ENCODE measurements at places on chromosomes 12 and 14. TPM values are rescaled to one million over a fixed set of nuclear protein-coding genes. Genes with fewer than 3 reads are reported as not detected.

NOC4L gene
- 15.8 TPM for total RNA-seq

SERPINA10 gene
- not detected for total RNA-seq

MYH6 gene
- 0.62 TPM for total RNA-seq

KIF5A gene
- total RNA-seq, result 0.09 TPM

CD4 gene
- total RNA-seq, result 80.3 TPM

ESRRB gene
- total RNA-seq, result not detected

GSKIP gene
- 12.6 TPM for total RNA-seq

DTD2 gene
- total RNA-seq, result 13.4 TPM

SYNDIG1L gene
- total RNA-seq, result 1.6 TPM

FGF6 gene
- not detected for total RNA-seq

IL31 gene
- total RNA-seq, result not detected

DNA sequence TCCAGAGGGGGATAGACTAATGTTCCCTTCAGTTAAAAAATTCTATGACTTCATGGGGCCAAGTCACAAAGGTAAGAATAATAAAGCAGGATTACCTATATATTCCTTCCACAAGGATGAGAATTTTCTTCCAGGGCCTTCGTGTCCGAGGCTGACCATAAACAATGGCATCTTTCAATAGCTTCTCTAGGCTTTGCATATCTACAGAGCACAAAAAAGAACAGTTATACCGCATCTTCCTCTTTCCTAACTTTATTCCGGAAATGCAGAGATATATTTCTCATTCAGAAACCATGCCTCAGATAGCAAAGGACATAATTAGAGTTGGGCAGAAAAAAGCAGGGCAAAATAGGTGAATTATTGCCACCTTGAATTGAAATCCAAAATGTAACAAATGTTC lies 58.3 kb upstream of the ISM2 start:
- H3K36me3 ChIP-seq, result peaks cover 85% of the 10 kb centered on the region
- no peak overlapping the region for H3K27ac ChIP-seq
- H3K27me3 ChIP-seq, result no peaks in the 10 kb centered on the region
- DNase-seq, result no peak

- no peaks in the 10 kb centered on the region for H3K36me3 ChIP-seq
- peaks cover 13% of the 10 kb centered on the region for H3K4me1 ChIP-seq
- H3K4me3 ChIP-seq, result no peak overlapping the region
- no peak for DNase-seq
These were observed 124.5 kb downstream of the DUSP6 start for GRCh38 chr12:89227774-89228173.

- DNase-seq, result no peak
- no peaks in the 10 kb centered on the region for H3K27me3 ChIP-seq
These were observed 2.7 kb downstream of the GAPDH start for GRCh38 chr12:6536894-6537579.

DNA sequence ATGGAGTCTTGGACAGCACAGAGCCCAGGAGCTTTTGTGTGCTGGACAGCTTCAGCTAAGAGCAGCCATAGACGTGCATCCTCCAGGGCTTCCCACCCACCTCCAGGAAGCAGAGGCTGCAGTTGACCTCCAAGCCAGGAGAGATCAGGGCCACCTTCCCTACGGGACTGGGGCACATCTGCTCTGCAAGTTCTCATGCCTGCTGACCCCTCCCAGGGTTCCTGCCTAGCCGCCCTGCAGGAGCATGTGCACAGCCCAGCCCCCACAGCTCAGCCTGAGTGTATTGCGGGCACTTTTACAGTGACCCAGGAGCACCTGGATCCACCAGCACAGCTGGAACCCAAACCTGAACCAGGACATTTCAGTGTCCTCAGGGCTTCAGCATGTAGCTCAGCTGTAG lies 915.2 kb downstream of the RPS29 start:
- no peaks in the 10 kb centered on the region for H3K36me3 ChIP-seq
- no peak for DNase-seq
- no peak overlapping the region for H3K4me3 ChIP-seq
- no peak overlapping the region for H3K27ac ChIP-seq
- no peaks in the 10 kb centered on the region for H3K27me3 ChIP-seq
- H3K4me1 ChIP-seq, result no peaks in the 10 kb centered on the region

Measured in lower lobe of right lung (tissue), 2 donors.